ENCODE measurements at places on chromosomes 16 and 17. TPM values are rescaled to one million over a fixed set of nuclear protein-coding genes. Genes with fewer than 3 reads are reported as not detected.

Gene RECQL5
- total RNA-seq = 11.4 TPM

Gene CCDC154
- 2.0 TPM for total RNA-seq

Gene ARHGAP44
- 12.6 TPM for total RNA-seq

Gene SDR42E1
- total RNA-seq = 1.2 TPM

Gene FOXO3B
- 5.2 TPM for total RNA-seq

Gene HOXB1
- not detected for total RNA-seq

Gene KCNG4
- total RNA-seq = not detected

Gene ZC3H18
- 37.7 TPM for total RNA-seq

Gene CYB561
- 13.2 TPM for total RNA-seq

Gene KRT9
- total RNA-seq = not detected

Gene SLC16A5
- 11.4 TPM for total RNA-seq

Gene MYO15A
- total RNA-seq = 3.1 TPM

Gene FNDC8
- not detected for total RNA-seq

Gene DHRS7C
- not detected for total RNA-seq

Gene CDH8
- 4.1 TPM for total RNA-seq

Gene CDR2
- 37.9 TPM for total RNA-seq

Gene APOH
- total RNA-seq = not detected

Gene CCDC92B
- total RNA-seq = 0.18 TPM

Gene HOXB4
- total RNA-seq = 6.6 TPM

Gene TPSAB1
- total RNA-seq = 38.0 TPM

Gene GPRC5B
- total RNA-seq = 41.1 TPM

Gene TBC1D3B
- 13.8 TPM for total RNA-seq

Gene PARD6A
- total RNA-seq = 3.9 TPM

Gene KRTAP4-9
- not detected for total RNA-seq

Gene ATF7IP2
- total RNA-seq = 9.6 TPM

Gene KRT12
- not detected for total RNA-seq

Gene PTX4
- 0.26 TPM for total RNA-seq

Gene HS3ST4
- not detected for total RNA-seq

Gene TAF15
- 136 TPM for total RNA-seq

Gene YWHAE
- 285 TPM for total RNA-seq

Measured in aorta (tissue), 5 donors.